ENCODE measurements at places on chromosomes 7 and 10.

DNA sequence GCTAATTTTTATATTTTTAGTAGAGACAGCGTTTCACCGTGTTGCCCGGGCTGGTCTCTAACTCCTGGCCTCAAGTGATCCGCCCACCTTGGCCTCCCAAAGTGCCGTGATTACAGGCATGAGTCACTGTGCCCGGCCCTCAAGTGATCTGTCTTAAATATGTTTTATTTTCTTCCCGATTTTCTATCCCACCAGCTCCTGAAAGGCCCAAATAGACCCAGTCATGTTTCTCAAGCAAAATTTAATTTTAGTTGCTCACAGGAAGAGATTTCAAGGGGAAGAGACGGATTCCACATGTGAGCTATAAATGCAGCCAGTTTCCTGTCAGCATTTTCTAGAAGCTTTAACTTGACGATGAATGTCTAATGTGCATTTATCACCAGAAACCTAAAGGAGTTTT lies 12.0 kb downstream of the DENND10 start:
- DNase-seq, result no peak

GRCh38 chr7:4738711-4739527 lies 36.5 kb upstream of the AP5Z1 start:
- DNase-seq, result peak; percentile 89

DNA sequence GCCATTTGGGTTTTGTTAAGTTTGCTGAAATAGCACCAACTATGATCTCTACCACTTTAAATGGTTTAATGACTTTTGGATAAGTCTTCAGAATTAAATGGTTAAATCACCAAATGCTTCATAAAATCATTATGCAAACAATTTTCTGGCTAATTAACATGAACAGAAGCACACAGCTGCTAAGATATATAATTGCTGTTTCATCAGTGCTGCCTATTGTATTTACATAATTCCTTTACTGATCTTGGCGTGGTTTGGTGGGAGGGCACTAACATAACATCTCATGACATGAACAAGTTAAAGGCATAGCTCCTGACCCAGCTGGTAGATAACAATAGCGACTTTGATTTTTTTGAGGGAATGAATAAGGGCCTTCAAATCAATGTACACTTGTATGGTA lies 94.1 kb downstream of the FZD1 start:
- no peak for DNase-seq

DNA sequence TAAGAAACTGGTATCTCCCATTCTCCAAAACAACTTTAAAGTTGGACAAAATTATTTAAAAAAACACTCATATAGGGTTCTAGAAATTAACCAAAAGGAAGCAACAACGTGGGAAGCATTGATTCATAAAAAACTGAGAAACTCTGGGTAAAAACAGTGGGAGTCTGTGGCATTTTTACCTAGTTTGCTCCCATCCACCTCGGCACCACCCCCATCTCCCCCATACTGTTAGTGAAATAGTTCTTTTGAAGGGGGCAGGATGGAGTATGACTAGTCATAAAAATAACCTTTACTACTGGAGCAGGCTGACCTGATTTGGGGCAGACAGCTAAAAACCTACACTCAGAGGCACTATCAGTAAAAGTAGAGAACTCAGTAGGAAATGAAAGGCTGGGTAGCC lies 123.2 kb downstream of the AVL9 start:
- DNase-seq, result no peak

- no peak for DNase-seq
Observed at GRCh38 chr10:104033401-104033930, 52.2 kb downstream of the COL17A1 start.

GRCh38 chr10:618229-618989 lies 71.1 kb downstream of the DIP2C start:
- no peak for DNase-seq

GRCh38 chr7:129499999-129500398 lies 2.3 kb upstream of the SMKR1 start:
- DNase-seq, result no peak

DNA sequence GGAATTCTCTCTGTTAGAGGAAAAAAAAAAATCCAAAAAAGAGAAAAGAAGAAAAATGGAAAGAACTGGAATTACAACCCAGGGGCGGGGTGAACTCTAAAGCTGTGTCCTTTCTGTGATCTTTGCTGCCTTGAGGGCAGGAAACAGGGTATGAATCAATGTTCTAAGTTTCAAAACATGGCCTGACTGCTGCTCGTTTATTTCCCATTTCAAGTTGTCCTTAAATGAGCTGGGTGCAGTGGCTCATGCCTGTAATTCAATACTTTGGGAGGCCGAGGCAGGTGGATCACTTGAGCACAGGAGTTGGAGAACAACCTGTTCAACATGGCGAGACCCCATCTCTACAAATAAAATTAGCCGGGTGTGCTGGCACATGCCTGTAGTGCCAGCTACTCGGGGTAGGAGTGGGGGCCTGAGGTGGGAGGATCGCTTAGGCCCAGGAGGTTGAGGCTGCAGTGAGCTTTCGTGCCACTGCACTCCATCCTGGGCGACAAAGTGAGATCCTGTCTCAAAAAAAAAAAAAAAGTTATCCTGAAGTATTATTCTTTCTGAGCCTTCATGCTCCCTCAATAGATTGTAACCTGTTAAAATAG lies 24.7 kb upstream of the TFAM start:
- no peak for DNase-seq

- no peak for DNase-seq
Observed at GRCh38 chr7:124649397-124650014, 116.1 kb downstream of the GPR37 start.

DNA sequence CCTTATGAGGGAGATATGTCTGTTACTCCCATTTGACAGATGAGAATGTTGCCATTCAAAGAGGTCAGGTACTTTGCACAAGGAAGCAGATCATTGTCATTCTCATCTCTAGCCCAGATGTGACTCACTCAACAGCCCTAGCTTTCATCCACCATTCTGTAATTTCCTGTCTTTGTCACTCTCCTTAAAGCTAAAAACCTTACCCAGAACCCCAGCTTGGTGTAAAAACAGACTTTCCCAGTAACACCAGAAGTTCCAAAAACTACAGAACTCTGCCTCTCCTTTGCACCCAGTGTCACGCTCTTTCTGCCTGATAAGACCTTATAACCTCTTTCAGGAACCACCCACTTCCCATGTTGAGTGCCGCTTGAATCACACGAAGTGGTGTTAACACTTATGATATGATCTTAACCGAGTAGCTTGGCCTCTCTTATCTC lies 89.1 kb upstream of the SP4 start:
- DNase-seq, result no peak

GRCh38 chr10:23514321-23514720 lies 75.4 kb downstream of the OTUD1 start:
- DNase-seq, result peak; percentile 19

GRCh38 chr10:127911218-127911866 lies 4.4 kb downstream of the PTPRE start:
- DNase-seq, result peak; percentile 19

DNA sequence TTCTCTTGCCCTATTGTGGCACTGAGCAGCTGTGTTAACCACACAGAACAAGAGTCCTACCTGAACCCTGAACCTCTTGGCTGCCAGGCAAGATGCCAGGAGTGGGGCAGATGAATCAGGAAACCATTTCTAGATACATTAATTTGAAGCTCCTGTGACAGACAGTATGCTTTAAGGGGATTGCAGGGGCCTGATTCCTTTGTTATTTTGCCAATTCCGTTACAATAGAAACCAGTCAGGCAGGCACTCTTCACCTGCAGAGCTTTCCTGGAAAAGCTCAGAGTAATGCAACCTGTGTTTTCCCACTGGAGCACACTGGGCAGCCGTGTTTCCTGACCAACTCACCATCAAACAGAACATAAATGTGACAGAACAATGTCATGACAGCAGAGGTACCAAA lies 233.1 kb downstream of the BMPER start:
- no peak for DNase-seq

GRCh38 chr7:22572937-22573336 lies 72.9 kb upstream of the STEAP1B start:
- no peak for DNase-seq
